HEK293T (cell line): ENCODE measurements at places on chromosomes 5 and 9.
A peak's percentile ranks its signal among the peaks of the same experiment; 100 is the strongest.

DNA sequence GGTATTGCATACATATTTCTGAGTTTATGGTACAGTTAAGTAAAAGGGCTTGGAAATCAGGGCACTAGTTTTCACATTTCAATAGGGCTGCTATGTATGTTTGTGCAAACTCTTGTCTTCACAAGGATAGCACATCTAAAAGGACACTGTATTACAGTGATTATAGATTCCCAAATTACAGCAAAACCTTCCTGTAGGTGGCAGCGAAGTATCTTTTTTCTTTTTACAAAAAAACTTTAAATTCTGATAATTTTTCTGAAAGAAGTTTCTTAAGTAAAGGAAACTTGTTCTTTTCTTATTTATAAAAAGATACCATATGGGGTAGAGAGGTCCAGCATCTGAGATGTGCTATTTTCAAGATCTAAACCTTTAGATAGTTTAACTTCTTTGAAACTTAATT is 337.8 kb downstream of the PTPRD start:
- no peak for DNase-seq

DNA sequence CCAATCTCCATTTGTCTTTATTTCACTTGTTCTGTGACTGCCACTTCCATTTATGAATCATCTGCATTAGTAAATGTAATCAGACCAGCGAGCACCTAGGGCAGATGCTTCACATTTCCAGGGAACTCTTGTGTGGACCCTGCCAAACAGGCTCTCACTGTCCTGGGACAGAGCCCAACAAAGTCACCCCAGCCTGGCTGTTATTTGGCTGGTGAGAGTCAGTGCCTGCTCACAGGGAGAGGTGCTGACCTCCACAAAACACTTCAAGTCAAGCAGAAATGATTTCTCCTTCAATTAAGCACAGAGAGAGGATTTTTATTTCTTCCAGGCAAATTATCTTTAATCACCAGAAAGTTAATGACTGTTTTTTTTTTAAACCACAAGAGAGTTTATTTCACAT is 568.0 kb downstream of the MTRR start:
- no peak for DNase-seq

GRCh38 chr9:76619640-76620039 is 144.6 kb upstream of the PCA3 start:
- no peak for DNase-seq

GRCh38 chr5:169954786-169955185 is 25.5 kb downstream of the INSYN2B start:
- DNase-seq: no peak

DNA sequence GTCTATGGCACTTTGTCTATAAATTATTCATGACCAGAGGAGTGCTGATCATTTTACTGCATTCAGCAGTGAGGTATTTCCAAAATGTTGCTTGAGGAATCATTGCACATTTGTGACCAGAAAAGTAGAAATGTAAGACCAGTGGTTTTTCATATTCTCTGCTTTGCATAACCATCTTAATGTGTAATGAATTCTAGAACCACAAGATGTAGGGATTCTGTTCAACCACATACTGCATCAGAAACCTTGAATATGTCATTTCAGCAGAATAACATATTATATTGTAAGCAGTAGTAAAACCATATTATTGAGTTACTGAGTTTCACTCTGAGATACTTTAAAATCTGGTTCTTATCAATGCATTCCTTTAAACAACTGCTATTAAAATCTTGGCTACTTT is 1243.4 kb downstream of the MAT2B start:
- no peak for DNase-seq

- no peak for DNase-seq
These were observed 176.7 kb upstream of the ZNF608 start for GRCh38 chr5:124923131-124923530.

DNA sequence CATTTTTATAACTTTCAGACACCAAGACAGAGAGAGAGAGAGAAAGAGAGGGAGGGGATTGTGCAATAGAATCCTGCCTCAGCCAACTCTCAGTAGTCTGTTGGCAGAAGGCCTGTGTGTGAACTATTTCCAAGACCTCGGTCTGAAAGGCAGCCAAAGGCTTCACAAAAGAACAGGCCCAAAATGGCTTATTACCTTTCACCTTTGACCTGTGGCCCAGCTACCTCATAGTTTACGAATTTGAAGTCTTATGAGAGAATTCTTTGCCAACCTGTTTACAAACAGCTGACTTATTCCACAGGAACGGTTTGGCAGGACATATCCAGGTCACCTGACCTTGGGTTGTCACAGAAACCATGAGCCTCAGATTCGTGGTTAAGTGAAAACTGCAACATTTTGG is 48.6 kb downstream of the NR2F1-AS1 start:
- no peak for DNase-seq

GRCh38 chr9:36855448-36856315 is 178.4 kb downstream of the PAX5 start:
- peak; percentile 51 for DNase-seq

- no peak for DNase-seq
These were observed 475.7 kb downstream of the TMEM232 start for GRCh38 chr5:110250755-110251154.

DNA sequence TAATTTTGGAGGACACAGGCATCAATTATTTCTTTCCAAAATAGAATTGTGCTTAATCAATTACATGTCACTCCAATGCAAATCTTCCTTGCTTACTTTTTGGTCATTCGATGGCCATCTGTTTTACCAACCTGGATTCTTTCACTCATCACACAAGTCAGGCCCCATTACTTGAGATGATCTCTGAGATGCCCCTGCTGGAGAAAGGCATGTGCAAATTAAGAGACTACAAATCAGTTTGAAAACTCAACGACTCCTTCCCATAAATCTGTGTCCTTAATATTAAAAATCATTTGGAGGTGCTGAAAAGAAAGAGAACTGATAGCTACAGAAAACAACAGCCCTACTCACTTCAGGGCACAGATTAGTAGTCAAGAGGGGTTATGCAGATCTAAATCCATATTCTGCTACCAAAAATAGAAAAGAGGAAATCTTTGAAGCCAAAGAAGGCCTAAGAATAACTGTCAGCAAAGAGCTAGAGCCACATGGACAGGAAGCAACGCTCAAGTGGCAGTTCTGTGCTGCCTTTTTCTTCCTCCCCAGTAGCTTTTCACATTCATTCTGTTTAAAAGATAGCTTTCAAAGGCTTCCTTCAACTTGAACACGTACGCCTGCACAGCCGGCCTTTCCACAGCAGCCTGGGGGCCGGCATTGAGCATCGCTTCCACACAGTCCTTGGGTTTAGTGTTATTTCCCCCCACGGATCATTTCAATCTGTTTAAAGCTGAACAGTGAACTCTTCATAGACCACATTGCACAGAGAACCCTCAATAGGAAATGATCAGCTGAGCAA is 79.3 kb upstream of the MAP3K1 start:
- DNase-seq: no peak

DNA sequence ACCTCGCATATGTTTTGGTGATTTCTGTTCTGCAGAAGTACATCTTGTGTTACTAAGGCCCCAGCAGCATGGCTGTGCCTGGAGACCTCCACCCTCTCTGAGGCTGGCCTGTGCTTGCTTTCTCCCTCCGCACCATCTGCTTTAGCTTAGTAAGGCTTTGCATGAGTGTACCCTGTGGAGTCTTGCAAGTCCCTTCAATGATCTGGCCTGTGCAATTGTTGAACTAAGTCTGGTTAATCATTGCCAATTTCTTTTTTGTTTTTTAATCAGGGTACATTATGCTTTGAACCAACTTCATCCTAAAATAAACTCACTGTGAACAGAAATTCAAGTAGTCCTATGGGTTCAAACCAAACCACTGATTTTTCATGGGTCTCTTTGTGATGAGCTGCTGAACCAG is 32.3 kb downstream of the ACOT12 start:
- no peak for DNase-seq

- DNase-seq: no peak
These were observed 752.8 kb upstream of the ADAMTS16 start for GRCh38 chr5:4387290-4387689.

GRCh38 chr5:97026721-97027120 is 90.8 kb downstream of the LNPEP start:
- DNase-seq: no peak

DNA sequence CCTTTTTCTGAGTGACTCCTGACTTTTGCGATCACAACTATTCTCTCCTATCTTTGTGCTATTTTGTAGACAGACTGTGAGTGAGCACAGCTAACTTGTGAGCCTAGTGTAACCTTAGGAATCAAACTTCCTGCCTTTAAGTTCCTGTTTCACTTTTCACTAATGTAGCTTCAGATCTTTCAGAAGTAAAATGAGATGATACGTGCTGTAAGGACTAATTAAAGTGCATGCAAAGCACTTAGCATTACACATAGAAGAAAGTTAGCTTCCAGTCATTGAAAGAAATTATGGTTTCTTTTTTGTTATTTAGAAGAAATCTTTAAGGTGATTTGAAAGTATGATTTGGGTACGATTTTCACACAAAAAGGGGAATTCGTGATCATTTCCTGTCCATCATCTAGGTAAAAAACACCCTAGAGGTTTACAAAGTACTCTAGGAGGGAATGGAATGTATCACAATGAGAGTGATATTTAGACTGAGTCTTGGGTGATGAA is 122.7 kb downstream of the ST8SIA4 start:
- no peak for DNase-seq

DNA sequence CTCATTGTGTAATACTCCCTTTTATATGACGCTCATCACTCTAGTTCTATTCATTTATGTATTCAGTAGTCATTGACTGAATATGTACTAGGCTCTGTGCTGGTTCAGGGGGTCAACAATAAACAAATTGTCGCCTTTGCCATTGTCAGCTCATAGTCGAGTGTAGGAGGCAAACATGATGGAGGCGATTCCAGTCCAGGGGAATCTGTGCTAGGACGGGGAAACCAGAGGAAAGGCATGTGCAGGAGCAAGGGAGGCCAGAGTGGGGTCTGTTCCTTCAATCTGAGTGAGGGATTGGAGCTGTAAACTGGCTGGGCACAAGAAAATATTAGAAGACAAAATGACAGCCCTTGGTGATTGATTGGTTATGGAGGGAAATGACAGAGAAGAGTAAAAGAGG is 83.9 kb downstream of the ANGPTL2 start:
- DNase-seq: no peak

DNA sequence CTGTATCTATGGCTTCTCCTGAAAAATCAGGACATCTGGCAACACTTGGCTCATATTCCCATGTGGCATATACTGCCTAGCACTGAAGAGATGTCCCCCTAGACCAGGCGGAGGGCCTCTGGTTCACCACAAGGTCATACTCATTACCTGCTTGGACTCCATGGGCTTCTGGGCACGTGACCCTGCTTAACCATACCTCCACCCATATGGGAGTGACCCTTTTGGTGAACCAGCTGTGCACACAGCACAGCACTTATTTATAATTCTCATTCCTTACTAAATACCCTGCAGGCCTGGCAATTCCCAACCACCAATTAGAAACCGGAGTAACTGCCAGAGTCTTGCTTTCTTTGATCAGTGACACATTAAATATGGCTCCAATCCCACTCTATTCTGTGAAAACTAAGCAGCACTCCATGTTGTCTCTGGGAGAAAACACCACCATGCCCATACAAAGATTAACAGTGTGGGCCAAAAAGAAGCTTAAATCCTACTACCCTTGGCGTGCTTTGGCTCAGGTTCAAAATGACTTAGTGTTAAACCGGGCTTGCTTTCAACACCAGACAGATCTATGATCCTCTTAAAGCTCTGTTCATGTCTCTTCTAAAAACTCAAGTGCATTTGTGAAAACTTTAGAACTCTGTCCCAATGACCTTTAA is 57.7 kb downstream of the MTMR12 start:
- no peak for DNase-seq

DNA sequence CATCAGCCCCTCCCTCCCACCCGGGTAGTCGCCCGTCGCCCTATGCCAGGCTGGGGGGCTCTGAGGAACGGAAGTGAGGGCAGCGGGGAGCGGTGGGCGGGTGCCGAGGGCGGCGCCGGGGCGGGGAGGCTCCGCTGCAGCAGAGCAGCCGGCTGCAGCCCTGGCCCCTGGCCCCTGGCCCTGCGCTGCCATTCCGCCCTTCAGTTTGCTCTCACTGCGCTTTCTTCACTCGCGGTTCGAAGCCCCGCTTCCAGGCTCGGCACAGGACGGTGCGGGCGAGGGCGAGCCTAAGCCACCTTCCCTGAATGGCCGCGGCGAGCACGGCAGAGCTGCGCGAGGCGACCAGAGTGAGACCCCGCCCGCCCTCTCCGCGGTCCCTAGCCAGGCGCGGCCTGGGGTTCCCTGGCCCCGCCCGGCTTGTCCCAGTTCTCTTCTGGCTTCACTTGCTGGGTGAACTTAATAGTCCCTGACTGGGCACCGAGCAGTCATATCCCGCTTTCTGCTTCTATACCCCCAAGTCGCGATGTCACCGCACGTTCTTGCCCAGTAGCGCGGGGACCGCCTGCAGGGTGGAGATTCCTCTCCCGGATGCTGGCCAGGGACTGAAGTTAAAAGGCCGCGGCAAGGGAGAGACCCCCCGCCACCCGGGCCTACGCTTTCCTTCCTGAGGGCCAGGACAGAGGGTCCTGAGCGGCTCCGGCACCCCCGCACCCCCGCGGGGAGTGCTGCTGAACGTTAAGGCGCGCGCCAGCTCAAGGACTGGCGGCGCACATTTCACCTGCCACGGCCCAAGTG is 623 bp upstream of the TRIM36 start:
- DNase-seq: peak; percentile 53

DNA sequence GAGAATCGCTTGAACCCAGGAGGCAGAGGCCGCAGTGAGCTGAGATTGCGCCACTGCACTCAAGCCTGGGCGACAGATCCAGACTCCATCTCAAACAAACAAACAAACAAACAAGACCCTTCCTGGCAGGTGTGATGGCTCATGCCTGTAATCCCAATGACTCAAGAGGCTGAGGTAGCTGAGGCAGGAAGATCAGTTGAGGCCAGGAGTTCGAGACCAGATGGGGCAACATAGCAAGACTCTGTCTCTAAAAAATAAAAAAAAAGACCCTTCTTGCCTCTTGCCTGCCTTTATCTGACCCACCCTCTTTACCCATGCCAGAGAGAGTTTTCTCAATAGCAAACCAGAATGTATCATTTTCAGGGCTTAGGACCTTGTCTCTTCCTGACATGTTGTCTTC is 8.8 kb upstream of the PANK3 start:
- DNase-seq: no peak

- peak; percentile 81 for DNase-seq
These were observed 71.7 kb upstream of the WWC1 start for GRCh38 chr5:168219515-168220410.

- no peak for DNase-seq
These were observed 151.8 kb upstream of the RAD23B start for GRCh38 chr9:107131108-107131799.

DNA sequence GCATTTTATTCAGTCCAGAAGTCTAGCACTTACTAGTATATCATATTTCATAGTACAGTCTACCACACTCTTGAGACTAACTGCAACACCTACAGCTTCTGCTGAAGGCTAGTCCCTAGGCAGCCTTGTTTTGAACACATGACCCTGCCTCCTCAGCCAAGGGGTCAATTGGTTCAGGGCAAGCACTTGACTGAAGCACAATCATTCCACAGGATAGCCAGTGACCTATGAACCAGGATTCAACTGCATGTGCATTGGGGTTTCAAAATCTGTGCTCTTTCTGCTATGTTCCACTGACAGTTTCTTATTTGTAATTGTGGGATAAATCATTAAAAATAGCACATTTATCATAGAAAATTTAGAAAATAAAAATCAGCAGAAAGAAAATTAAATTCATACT is 186.8 kb downstream of the TMEM161B start:
- no peak for DNase-seq
